ENCODE measurements at places on chromosomes 4 and X. TPM values are rescaled to one million over a fixed set of nuclear protein-coding genes. Genes with fewer than 3 reads are reported as not detected.

GRCh38 chrX:83508006-83508405 is at the start of gene POU3F4:
POU3F4 (plus strand) TSS chrX:83508290; CDS start chrX:83508325, 35 bp downstream.
- H3K4me3 ChIP-seq, result no peak within 1 kb of the TSS
- no peak within 1 kb of the TSS for H3K27ac ChIP-seq
- H3K36me3 ChIP-seq, result no peaks in the 10 kb centered on the region
- H3K27me3 ChIP-seq, result no peaks in the 10 kb centered on the region
- no peaks in the 10 kb centered on the region for H3K4me1 ChIP-seq
- DNase-seq, result no peak

UCP1 gene
- total RNA-seq, result not detected

DNA sequence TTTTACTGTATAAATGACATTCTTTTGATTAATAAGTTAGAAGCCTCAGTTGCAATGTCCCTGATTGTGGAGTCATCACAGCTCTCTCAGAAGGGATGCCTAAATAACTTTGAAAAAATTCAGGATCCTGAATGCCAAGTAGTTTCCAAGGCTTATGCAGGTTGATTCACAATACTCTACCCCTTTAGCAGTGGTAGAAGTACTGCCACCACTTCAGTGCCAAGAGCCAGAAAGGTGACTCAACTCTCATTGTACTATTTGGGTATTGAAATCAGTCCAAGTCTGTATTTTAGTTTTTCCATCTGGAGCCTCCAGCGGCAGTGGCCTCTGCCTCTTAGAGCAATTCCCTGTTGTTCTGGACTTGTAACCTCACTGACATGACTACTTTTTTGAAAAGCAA is 320.1 kb upstream of the NDST4 start:
- no peak overlapping the region for H3K4me3 ChIP-seq
- no peak overlapping the region for H3K27ac ChIP-seq
- no peaks in the 10 kb centered on the region for H3K27me3 ChIP-seq
- no peak for DNase-seq

DNA sequence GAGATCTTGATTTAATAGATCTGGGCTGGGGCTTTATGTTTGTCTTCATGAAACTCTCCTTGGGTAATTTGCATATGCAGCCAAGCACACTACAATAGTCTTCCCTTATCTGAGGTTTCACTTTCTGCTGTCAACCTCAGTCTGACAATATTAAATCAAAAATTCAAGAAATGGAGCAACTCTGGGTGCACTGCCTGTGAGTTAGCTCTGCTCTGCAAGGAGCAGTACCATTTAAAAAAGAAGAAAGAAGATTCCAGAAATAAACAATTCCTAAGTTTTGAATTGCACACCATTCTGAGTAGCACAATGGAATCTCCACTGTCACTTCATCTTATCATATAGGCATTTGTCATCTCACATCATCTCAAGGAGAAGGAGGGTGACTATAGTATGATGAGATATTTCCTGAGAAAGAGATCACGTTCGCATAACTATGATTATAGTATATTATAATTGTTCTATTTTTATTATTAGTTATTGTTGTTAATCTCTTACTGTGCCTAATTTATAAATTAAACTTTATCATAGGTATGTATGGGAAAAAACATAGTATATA is 9.4 kb downstream of the FNIP2 start:
- no peaks in the 10 kb centered on the region for H3K36me3 ChIP-seq
- no peak overlapping the region for H3K4me3 ChIP-seq
- no peak overlapping the region for H3K27ac ChIP-seq
- H3K27me3 ChIP-seq, result no peaks in the 10 kb centered on the region
- H3K4me1 ChIP-seq, result peaks cover 30% of the 10 kb centered on the region

- no peak overlapping the region for H3K4me3 ChIP-seq
- no peak overlapping the region for H3K27ac ChIP-seq
- no peak for DNase-seq
- no peaks in the 10 kb centered on the region for H3K36me3 ChIP-seq
These were observed 246.5 kb upstream of the HS3ST1 start for GRCh38 chr4:11675051-11675800.

- no peaks in the 10 kb centered on the region for H3K27me3 ChIP-seq
These were observed 243.8 kb upstream of the JADE1 start for GRCh38 chr4:128565565-128566186.

PCYT1B gene
- 0.90 TPM for total RNA-seq

APLN gene
- 466 TPM for total RNA-seq

DNA sequence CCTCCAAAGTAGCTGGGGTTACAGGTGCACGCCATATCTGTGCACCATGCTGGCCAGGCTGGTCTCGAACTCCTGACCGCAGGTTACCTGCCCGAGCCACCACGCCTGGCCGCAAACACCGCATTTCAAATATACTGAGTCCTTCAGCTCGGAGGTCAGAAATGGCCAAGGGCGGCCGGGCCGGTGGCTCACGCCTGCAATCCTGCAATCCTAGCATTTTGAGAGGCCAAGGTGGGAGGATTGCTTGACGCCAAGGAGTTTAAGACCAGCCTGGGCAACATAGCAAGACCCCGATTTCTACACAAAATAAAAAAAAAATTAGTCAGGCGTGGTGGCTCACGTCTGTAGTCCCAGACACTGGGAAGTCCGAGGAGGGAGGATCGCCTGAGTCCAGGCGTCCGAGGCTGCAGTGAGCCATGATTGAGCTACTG is 71.9 kb upstream of the PPP2R3B start:
- no peaks in the 10 kb centered on the region for H3K4me1 ChIP-seq
- no peak for DNase-seq
- H3K27me3 ChIP-seq, result no peaks in the 10 kb centered on the region
- no peak overlapping the region for H3K4me3 ChIP-seq

DNA sequence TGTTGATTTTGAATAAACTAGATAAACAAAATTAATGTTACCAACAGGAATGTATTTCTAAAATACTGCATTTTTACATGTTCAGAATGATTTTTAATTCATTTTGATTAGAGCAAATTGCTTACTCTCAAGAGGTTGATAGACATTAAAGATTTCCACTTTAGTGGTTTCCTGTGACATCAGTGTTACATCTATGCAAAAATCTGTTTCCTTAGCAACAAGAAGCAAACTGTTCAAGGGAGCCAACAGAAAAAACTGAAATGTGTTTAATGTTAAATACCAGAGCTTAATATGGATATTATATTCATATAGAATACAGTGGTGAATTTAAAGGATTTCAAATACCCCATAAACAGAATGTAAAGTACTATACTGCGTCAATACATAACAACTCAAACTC is 277.8 kb downstream of the GABRG1 start:
- DNase-seq, result no peak
- H3K27me3 ChIP-seq, result no peaks in the 10 kb centered on the region
- no peaks in the 10 kb centered on the region for H3K4me1 ChIP-seq
- no peak overlapping the region for H3K4me3 ChIP-seq
- H3K27ac ChIP-seq, result no peak overlapping the region
- H3K36me3 ChIP-seq, result no peaks in the 10 kb centered on the region

DNA sequence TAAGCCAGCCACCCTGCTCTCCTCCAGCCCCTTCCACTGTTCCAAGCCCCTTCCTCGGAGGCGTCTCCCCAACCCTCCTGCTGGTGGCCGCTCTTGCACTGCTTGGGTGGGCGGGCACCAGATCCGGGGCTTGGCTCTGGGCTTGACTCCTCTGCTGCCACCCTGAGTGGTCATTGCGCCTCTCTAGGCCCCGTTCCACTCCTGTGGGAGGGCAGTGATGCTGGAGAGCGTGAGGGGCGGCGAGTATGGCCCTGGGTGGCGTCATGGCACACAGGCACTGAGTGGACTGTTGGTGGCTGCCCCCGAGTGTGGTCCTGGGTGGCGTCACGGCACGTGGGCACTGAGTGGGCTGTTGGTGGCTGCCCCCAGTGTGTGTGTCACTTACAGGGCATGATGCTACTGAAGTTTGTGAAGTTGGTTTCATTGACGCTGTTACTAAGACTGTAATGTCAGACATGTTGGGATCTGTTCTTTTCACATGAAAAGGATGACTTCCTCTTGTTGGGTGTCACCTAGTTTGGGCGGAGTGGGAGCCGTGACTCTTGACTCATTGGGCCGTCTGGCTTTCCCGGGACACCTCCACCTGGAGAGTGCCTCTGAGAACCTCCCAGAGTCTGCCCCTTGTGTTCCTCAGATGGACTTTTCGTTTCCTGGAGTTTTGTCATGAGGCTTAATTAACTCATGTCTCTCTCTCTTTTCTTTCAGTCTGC is 55.9 kb upstream of the HGFAC start:
- H3K36me3 ChIP-seq, result no peaks in the 10 kb centered on the region
- H3K4me1 ChIP-seq, result peaks cover 37% of the 10 kb centered on the region
- no peak overlapping the region for H3K4me3 ChIP-seq
- H3K27me3 ChIP-seq, result no peaks in the 10 kb centered on the region

KIF4A gene
- total RNA-seq, result 41.3 TPM

DNA sequence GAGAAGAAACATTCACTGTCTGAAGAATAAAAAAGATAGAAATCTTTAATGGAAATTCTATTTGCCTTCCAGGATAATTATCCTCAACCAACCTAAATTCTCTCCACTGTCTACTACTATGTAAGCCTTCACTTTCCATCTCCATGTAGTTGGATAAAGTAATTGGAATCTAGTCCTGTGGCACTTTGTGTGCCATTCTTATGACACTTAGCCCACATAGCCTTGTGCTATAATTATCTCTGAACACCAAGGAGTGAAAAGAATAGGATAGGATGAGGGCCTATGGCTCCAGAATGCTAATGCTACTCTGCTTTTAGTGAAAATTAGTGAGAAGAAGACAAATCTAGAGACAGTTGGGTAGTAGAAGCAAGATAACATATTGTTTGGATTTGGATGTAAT is 20.2 kb downstream of the PRSS48 start:
- DNase-seq, result no peak
- no peaks in the 10 kb centered on the region for H3K27me3 ChIP-seq
- peaks cover 8% of the 10 kb centered on the region for H3K4me1 ChIP-seq
- no peak overlapping the region for H3K4me3 ChIP-seq
- no peak overlapping the region for H3K27ac ChIP-seq

DNA sequence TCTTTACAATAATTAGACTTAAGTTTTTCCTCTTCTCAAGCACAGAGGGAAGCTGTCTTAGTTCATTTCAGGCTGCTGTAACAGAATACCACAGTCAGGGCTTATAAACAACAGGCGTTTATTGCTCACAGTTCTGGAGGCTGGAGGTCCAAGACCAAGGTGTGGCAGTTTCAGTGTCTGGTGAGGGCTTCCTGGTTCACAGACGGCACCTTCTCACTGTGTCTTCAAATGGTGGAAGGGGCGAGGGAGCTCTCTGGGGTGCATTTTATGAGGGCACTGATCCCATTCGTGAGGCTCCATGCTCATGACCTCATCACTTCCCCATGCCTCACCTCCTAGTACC is 115.7 kb upstream of the MXRA5 start:
- no peak overlapping the region for H3K4me3 ChIP-seq
- no peak for DNase-seq
- no peak overlapping the region for H3K27ac ChIP-seq
- no peaks in the 10 kb centered on the region for H3K36me3 ChIP-seq
- H3K4me1 ChIP-seq, result no peaks in the 10 kb centered on the region
- H3K27me3 ChIP-seq, result no peaks in the 10 kb centered on the region

DNA sequence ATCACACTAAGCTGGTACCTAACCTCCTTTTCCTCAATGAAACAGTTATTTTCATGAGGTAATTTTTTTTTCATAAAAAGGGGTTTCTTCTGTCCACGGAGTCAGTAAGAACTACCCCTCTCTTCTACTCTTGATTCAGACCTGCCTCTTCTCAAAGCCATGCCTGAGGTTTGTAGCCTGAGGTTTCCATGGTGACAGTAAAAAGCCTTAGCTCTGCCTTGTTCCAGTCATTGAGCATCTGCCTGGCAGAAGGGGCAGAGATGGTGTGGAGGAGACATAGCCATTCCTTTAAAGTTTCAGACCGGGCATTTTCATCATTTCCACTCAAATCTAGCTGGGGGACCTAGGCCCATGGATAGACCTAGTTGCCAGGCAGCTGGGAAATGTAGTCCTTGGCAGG is 135.5 kb downstream of the REPS2 start:
- no peak for DNase-seq
- H3K27me3 ChIP-seq, result no peaks in the 10 kb centered on the region
- no peak overlapping the region for H3K27ac ChIP-seq
- no peaks in the 10 kb centered on the region for H3K36me3 ChIP-seq

DNA sequence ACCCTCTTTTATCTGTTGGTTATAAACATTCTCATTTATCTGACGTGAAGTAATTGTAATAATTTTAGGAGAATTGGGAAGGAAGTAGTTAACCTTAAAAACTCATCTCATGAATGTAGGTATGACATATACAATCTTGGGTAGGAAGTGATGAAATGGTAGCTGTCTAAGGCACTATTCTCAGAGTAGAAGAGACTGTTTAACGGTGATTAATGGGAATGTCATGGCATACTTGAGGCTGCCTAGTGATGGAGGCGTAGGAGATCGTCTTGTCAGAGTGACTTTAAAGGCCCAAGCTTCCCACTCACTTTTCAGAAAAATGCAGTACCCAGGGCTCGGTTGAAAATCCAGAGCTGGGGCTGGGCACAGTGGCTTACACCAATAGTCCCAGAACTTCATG is 19.4 kb upstream of the AGA start:
- DNase-seq, result no peak
- H3K27me3 ChIP-seq, result no peaks in the 10 kb centered on the region
- H3K36me3 ChIP-seq, result no peaks in the 10 kb centered on the region
- H3K27ac ChIP-seq, result no peak overlapping the region
- H3K4me1 ChIP-seq, result no peaks in the 10 kb centered on the region
- no peak overlapping the region for H3K4me3 ChIP-seq

DNA sequence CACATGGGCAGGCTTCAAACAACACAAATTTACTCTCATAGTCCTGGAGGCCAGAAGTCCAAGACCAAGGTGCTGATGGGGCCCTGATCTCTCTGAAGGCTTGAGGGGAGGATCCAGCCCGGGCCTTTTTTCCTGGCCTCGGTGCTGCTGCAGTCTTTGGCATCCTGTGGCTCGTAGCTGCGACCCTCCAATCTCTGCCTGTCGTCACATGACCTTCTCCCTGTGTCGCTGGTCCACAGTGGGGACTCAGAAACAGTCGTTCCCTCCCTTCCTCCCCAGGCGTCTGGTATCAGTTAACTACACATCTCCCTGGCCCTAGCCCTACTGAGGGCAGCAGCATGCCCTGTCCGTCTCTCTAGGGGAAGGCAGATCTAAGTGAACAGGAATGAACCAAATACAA is 19.1 kb upstream of the MSX1 start:
- H3K27ac ChIP-seq, result no peak overlapping the region
- H3K4me1 ChIP-seq, result no peaks in the 10 kb centered on the region
- no peak for DNase-seq
- no peak overlapping the region for H3K4me3 ChIP-seq

Data from endothelial cell of umbilical vein (primary cell).